AG08396 (cell line): ENCODE measurements at places on chromosomes 11 and 22.

DNA sequence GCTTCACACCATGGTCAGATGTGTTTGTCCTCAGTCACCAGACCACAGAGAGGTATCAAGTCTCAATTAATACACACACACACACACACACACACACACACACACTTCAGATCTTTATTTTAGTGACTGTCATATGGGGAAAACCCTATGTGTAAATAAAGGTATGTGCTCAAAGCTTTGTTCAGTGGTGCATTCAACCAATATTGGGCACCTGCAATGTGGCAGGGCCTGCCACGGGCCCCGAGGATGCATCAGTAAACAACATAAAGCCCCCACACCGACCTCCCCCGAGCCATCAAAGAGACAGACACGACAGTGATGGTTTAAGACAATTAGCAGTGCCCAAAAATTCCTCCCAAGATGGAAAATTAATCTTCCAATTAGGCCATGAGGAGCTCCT is 51.6 kb downstream of the SHANK2 start:
- no peak for DNase-seq

DNA sequence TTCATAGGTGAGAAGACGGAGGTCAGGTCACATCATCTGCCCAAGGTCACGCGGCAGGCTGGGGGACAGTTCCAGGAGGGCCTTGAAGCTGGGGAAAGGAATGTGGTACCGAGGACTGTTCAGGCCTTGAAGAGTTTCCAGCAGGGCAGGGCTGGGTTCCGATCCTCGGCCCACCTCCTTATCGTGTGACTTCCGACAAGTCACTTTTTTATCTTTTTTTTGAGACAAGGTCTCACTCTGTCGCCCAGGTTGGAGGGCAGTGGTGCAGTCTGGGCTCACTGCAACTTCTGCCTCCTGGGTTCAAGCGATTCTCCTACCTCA is 623 bp downstream of the NDUFS8 start:
- DNase-seq: no peak

DNA sequence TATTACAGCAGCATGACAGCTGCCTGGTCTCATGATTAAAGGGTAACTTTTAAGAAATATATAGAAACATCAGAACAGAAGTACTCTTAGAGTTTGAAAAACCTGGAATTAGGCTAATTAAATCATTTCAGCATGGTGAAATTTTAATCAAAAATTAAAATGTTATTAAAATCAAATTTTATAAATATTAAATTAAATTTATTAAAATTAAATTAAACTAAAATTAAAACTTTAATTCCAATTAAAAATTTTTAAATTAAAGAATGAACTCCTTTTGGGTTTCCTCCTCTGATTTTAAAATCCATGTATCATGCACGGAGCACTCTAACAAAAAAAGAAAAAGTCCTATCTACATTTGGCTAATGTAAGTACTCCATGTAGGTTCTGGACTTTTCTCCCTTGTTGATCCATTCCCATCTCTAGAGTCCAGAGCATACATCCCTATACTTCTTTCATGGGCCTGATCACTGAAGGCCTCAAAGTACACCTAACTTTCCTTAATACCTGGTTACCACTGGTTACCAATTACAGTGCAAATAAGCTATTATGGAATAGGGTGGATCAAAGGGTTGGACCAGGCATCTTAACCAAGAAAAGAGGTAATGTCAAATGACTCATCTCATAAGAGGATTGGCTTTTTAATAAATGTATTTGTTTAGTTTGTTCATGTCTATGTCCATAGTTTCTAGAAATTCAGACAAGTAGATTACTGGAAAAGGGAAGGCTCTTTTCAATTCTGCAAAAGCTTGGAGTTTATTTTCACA is 48.4 kb upstream of the MUC15 start:
- no peak for DNase-seq

- DNase-seq: no peak
Observed at GRCh38 chr11:6563667-6564066, 39.7 kb downstream of the RRP8 start.

- no peak for DNase-seq
Observed at GRCh38 chr11:128594226-128594625, 6.9 kb upstream of the ETS1 start.

- peak; percentile 34 for DNase-seq
Observed at GRCh38 chr11:24234822-24235508, 261.9 kb upstream of the LUZP2 start.
